CD14-positive monocyte (primary cell): ENCODE measurements at places on chromosomes 4 and X.

DNA sequence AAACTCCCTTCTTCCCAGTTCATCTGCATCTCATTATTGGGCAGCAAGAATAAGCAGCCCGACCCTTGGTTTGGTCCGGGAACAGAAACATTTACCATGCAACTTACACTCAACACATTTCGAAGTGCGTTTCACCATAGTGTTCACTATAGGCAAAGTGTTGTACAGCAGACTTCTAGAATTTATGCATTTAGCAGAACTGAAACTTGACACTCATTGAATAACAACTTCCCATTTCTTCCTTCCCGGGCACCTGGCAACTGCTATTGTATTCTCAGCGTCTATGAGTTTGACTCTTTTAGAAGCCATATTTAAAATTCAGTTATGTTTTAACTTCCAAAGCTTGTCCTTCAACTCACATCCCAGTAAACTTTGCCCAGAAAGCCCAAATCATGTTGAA, 840.6 kb downstream of the NLGN4X start:
- peak; percentile 5 for DNase-seq

GRCh38 chr4:157121401-157121800, 45.5 kb downstream of the GLRB start:
- no peak for DNase-seq

- no peak for DNase-seq
Measured at GRCh38 chr4:149095811-149096210, 653.6 kb upstream of the NR3C2 start.

GRCh38 chr4:145511913-145512522, 30.4 kb downstream of the SMAD1 start:
- DNase-seq, result no peak

- DNase-seq, result no peak
Measured at GRCh38 chrX:30224536-30224935, 5.9 kb upstream of the MAGEB3 start.

- no peak for DNase-seq
Measured at GRCh38 chr4:105858466-105859040, 36.7 kb upstream of the NPNT start.

DNA sequence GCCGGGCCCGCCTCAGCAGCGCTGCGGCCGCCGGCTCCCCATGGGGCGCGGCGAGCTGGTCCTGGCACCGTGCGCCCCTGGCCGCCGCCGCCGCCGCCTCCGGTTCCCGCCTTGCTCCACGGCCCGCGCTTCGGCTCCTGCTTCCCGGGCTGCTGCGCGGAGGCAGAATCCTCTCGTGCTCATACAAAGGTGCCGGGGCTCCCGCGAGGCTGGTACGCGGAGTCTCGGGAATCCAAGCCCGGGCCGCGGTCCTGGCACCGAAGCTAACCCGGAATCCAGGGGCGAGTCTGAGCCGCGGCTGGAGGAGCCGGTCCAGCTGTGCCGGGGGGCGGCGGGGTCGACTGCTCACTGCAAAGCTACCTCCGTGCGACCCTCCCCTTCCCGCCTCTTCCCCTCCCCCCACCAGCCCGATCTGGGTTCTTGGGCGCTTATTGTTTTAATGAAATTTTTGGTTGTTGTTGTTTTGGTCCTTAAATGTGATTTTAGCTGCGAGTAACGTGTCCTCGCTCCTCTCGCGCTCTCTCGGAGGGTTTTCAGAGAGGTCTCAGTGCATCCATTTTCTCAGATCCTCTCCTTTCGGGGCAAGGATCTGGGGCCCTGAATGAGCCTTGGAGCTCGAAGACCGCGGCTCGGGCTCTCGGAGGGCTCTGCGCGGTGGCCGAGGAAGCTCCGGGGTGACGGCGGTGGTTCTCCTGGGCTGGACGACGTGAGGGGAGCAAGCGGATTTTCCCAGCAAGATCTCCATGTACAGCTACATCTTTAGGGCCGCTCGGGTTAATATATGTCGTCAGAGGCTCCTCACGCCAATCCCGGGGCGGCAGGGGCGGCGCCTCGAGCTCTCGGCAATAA, at the start of gene HAND2:
TSS of gene HAND2 (minus strand) at position 753 of the 849 bp plus-strand sequence. CDS start 940 bp downstream, outside the sequence.
- DNase-seq, result no peak

GRCh38 chrX:150813922-150814321, 84.5 kb downstream of the CD99L2 start:
- DNase-seq, result no peak

DNA sequence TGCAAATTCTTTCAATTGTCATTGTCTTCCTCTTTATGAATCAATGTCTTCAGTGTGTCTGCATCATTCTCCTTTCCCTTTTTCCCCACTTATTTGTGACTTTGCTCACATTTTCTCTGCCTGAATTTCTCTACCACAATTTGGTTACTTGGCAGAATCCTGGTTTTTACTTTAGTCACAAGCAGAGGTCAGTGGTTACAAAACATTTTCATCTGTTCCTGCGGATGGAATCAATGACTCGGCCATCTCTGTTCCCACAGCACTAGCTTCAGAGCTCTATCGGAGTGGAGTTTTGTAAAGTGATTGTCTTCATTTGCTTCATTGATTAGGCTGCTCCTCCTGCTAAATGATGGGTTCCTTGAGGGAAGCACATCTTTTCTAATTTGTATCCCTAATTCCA, 501.3 kb upstream of the AADAT start:
- no peak for DNase-seq

DNA sequence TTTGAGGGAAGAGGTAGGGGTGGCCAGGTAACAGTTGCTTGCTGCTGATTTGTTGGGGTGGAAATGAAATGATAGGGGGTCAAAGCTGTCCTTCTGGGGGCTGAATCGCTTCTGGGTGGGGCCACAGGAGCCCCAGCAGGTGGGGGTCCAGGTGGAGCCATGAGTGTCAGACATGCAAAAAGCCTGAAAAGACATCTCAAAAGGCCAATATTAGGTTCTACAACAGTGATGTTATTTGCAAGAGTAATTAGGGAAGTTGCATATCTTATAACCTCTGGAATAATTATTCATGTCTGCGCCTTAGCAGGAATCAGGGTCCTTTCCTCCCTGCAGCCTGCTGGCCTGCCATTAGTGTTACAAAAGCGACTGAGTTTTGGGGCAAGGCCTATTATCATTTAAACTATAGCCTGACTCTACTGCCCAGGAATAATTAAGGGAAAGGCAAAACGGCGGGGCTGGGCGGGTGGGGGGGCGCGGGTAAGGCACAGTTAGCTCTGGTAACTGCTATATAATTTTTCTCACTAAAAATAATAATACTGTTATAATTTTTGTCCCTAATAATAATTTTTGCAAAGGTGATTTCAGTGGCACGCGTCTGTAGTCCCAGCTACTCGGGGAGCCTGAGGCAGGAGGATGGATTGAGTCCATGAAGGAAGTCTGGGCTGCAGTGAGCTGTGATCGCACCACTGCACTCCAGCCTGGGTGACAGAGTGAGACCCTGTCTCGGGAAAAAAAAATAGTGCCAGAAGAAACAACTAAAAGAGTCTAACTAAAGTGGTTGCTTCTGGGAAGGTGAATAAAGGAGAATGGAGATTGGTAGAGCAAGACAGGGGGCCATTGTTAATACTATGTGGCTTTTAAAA, 145.7 kb downstream of the MAGEB17 start:
- DNase-seq, result no peak

- DNase-seq, result no peak
Measured at GRCh38 chr4:112120021-112120420, 25.2 kb upstream of the FAM241A start.

GRCh38 chr4:180794333-180794732, 1448.9 kb upstream of the TENM3 start:
- DNase-seq, result peak; percentile 76

DNA sequence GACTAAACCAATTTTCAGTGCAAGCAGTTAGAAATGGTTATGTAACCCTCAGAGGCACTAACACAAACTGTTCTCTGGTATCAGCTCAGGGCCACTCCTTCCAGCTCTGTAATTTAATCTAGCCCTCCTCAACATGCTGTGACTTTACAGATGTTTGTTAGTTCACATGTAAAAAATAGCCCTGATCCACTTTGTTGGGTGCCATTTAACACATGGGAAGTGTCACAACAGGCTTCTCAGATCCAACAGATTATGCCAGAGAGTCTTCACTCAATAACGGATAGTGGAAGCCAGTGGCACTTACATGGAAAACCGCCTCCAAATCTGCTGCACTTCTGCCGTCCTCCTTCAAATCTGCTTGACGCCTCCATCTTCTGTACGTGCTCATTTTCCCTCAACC, 51.6 kb downstream of the ATP8A1 start:
- DNase-seq, result no peak

DNA sequence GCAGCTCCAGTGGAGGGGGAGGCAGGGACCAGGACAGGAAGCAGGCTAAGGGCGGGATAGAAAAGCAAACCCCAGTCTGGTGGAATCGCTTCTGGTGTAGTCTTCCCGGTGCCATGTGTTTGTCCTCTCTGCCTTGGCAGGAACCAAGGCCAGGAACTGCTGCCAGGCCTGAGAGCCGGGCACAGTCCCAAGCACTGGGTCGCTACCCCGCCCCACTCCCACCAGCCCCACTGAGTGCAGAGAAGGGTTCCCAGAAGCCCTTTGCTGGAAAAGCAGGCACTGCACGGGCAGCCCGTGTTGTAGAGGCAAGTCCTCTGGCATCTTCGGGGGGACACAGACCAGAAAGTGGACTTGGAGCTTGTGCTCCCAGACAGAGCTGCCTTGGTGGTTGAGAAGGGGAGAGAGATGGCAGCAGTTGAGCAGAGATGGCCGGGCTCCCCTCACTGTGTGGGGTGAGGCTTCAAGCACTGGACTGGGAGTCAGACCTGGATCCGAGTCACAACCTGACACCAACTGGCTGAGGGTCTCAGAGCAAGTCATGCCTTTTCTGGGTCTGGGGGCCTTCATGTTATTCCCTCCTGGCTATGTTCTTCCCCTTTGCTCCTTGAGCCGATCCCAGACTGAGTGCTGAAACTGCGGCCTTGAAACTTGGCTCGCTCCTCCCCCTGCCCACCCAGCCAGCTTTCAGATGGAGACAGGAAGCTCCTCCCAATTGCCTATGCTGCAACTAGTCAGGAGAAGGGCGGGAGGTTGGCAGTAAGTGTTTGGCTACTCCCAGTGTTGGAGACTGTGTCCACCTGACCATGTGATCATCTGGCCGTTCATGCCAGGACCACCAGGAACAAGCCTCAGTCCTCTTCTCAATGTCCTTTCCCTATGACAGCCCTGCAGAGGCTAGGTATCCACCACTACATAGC, 59.7 kb upstream of the MTM1 start:
- no peak for DNase-seq

DNA sequence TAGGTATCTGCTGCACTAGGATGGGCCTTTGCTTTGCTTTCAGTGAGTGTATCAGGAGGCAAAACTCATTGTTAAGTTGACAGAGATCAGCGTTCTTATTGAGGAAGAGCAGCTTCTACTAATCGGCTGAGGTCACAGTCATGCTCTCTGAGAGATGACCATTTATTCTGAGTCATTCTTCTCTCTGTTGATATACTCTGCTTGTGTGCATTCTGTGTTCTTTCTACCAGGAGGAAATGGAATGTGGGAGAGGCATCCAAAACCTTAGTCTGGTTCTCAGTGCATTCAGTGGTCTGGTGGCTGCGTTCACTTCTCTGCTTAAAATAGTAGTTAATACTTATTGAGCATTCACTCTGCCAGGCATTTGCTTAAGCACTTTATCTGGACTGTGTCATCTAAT, 66.2 kb downstream of the RRAGB start:
- no peak for DNase-seq

- DNase-seq, result no peak
Measured at GRCh38 chrX:51795136-51795535, 51.9 kb downstream of the GSPT2 start.

GRCh38 chrX:10138726-10139125, 18.0 kb upstream of the CLCN4 start:
- no peak for DNase-seq

GRCh38 chr4:137083571-137084135, 448.6 kb downstream of the PCDH18 start:
- no peak for DNase-seq

DNA sequence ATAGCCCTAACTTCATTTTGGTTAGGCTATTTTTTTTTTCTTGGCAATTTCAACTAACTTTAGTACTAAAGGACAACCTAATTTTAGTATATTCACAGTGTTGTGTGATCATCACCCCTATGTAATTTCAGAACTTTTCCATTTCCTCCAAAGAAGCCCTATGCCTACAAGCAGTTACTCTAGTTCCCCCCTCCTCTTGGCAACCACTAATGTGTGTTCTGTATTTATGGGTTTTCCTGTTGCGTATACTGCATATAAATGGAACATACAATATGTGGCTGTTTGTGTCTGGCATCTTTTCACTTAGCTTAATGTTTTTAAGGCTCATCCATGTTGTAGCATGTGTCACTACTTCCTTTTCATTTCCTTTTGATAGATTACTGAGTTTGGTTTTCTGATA, 57.6 kb downstream of the N4BP2 start:
- no peak for DNase-seq

DNA sequence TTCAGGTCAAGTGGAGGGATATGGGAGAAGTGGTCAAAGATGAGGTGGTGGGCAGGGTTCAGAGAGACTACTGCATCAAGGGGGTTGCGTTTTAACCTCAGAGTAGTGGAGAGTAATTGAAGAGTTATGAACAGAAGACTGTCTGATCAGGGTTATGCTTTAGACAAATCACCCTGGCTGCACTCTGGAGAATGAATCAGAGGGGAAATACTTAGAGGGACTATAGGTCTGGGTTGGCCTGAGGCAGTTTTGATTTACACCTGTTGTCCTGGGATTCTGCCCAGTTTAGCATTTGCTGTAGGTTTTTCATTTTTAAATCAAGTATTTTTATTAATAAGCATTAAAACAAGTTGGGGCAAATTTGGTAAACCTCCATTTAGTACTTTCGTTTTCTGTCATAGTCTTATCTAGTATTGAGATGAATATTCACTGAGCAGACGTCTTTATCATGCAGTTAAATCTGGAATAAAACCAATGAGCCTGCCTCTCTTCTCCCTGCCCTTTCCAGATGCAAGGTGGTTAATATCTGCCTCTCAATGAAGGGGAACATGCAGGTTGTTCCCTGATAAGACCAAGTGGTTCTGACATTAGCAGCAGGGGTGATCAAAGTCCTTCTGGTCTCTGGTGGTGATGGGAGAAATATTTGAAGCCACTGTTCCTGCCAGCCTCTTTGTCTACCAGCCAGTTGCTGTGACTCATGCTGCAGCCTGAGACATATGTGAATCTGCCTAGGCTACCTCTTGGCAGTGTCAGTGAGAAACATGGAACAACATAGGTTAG, 116.0 kb upstream of the RPS6KA3 start:
- no peak for DNase-seq

DNA sequence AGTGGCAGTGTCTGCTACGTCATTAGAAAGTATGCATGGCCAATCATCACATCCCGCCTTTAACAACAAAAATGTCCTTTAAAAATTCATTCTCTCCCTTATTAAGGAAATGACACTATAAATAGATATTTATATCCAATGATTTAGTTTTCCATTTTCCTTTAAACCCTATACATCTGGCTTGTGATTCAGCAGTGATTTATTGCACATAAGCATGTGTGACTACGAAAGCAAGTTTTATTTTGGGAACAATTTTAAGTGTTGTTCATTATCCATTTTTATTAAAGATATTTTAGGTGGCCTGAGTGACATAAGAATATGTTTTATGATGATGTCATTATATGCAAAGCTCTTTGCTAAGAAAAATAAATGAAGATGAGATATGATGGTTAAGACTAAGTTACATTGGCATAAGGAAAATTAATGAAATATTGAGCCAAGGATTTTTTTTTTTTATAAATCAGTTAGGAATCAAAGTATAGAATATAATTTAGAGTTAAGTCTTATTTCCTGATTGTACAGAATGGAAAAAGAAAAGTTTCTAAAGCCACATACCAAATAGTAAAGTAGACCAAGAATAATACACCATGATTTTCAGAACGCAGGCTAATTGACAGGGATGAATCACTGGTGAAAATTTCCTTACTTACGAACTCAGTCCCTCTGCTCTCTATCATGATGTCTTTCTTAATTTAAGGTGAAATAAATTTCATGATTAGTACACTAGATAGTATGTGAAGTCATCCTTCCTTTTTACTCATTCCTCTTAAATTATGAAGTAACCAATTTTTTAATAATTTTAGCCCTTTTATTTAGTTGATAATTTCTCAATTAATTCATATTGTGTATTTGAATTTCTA, 822.4 kb downstream of the FAT4 start:
- DNase-seq, result no peak
